ENCODE measurements at places on chromosomes 5 and 9.

DNA sequence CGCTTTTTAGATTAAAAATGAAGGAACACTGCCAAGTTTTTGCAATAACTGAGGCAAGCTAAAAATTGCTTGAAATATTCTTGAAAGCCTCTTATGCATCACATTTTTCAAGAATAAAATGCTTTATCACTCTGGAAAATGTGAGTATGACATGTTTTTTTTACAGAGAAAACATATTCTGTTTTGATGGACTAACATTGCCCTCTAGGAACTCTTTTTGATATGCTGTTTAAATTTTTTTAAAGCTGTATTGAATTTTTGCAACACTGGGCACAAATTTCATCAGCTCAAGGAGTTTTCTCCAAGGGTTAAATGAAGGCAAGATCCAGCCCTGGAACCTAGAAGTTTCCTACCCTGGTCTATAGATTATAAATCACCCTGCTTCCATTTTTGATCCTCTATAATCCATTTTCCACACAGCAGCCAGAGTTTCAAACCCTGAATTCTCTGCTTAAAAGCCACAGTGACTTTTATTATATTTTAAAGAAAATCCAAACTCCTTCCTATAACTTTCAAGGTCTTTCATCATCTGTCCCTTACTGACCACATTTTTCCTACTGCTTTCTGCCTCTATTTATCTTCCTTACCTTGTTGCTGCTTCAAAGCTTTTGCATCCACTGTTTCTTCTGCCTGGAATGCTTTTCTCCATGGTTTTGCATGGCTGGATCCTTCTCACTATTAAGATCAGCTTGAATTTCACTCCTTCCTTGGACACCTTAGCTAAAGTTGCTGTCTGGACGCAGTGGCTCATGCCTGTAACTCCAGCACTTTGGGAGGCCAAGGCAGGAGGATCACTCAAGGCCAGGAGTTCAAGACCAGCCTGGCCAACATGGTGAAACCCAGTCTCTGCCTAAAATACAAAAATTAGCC is 60.9 kb downstream of the IL31RA start:
- no peak for DNase-seq

DNA sequence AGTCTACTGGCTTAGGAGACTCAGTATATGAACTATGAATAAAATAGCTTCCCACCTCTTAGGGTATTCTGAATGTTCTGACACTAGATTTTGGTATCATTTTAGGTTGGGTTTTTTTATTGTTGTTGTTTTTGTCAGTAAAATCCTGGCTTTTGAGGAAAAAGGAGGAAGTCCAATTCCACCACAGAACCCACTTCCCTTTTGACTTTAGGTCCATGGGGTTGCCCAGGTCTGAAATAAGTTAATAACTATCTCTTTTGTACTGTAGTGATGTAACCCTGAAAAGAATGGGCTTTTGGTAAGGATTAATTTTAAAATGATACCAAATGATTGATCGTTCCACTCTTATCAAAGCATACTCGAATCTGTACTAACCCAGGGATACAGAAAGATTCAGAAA is 29.1 kb upstream of the IL12B start:
- no peak for DNase-seq

GRCh38 chr5:96120120-96120519 is 158.5 kb upstream of the ELL2 start:
- DNase-seq, result no peak

DNA sequence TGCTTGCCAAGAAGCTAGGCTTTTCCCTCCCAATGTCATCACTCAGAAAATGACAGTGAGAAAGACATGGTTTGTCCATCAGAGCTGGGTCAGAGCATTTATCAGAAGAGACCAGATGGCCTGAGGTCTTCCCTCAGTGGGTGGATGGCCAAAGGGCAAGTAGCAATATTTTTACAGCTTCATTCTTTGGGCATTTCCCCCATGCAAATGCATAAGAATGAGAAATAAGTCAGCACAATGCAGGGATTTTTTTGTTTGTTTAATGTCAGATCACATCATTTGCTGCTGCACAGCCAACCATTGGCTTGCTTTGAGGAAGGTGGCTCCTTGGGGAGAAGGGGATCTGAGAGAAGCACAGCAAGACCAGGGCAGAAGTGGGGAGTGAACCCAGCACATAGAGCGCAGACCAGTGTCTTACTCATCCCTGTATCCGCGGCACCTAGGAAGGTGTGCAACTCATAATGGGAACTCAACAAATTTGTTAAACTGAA is 209.6 kb downstream of the SEMA6A start:
- DNase-seq, result no peak

GRCh38 chr9:79610019-79610631 is 38.4 kb downstream of the TLE4 start:
- no peak for DNase-seq

- no peak for DNase-seq
Observed at GRCh38 chr9:116795821-116796220, 108.7 kb downstream of the TRIM32 start.

DNA sequence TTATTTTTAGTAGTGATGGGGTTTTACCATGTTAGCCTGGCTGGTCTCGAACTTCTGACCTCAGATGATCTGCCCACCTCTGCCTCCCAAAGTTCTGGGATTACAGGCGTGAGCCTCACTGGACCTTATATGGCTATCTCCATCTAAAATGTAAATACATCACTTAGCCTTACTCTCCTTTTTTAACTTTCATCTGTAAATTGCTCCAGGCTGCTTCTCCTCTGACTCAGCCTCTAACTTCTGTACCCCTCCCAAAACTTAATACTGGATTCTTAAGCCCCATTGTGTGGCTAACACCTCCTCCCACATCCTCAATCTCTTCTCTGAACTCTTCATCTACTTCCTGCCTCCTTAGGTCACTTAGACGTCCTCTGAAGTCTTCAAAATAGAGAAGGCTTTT is 4.0 kb downstream of the SNX30 start:
- no peak for DNase-seq

GRCh38 chr5:36599986-36600779 is 6.2 kb upstream of the SLC1A3 start:
- no peak for DNase-seq

All from CD4-positive, alpha-beta T cell treated with Interferon gamma for 1 hour (primary cell).